ENCODE measurements at places on chromosomes 7 and 10. TPM values are rescaled to one million over a fixed set of nuclear protein-coding genes. Genes with fewer than 3 reads are reported as not detected.

Gene HMX3
- not detected for polyA plus RNA-seq

Gene APBB1IP
- 2.6 TPM for polyA plus RNA-seq

Gene AZGP1
- polyA plus RNA-seq, result 101 TPM

Gene PNLIPRP2
- polyA plus RNA-seq, result not detected

Gene TMEM225B
- polyA plus RNA-seq, result 1.4 TPM

Gene IGF2BP3
- polyA plus RNA-seq, result 42.1 TPM

Gene AOC1
- 0.53 TPM for polyA plus RNA-seq

Gene RHEB
- 97.7 TPM for polyA plus RNA-seq

Gene POLL
- 31.4 TPM for polyA plus RNA-seq

Gene KIF5B
- polyA plus RNA-seq, result 159 TPM
